ENCODE measurements at places on chromosomes 5 and 9. TPM values are rescaled to one million over a fixed set of nuclear protein-coding genes. Genes with fewer than 3 reads are reported as not detected.

GRCh38 chr5:153636670-153637451 is 146.4 kb downstream of the GRIA1 start:
- H3K36me3 ChIP-seq, result no peaks in the 10 kb centered on the region
- DNase-seq, result no peak
- H3K4me1 ChIP-seq, result no peaks in the 10 kb centered on the region

GRCh38 chr9:127172066-127172707 is 49.8 kb upstream of the ANGPTL2 start:
- H3K4me3 ChIP-seq, result no peak overlapping the region
- DNase-seq, result no peak
- no peaks in the 10 kb centered on the region for H3K36me3 ChIP-seq
- H3K27ac ChIP-seq, result no peak overlapping the region

- H3K4me3 ChIP-seq, result no peak overlapping the region
- peaks cover 99% of the 10 kb centered on the region for H3K27me3 ChIP-seq
- H3K4me1 ChIP-seq, result no peaks in the 10 kb centered on the region
- no peak overlapping the region for H3K27ac ChIP-seq
- DNase-seq, result no peak
Measured at GRCh38 chr5:139821806-139822552, 26.4 kb downstream of the PSD2 start.

DNA sequence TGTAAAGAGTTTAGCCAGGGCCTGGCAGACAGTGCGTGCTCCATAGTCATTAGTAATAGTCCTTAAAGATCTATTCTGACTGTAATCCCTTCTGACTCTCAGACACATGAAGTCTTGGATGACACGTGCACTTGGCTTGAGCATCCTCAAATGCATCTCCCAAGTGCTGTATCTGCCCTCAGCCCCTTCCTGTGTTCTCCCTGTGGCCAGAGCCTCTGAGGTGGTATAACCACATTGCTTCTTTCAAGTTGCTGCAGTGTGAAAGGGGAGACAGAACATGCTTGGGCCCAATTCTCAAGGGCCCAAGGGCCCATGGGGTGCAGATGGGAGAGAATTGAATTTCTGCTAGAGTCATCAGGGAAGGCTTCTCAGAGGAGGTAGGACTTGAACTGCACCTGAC is 30.1 kb upstream of the HAND1 start:
- H3K4me1 ChIP-seq, result no peaks in the 10 kb centered on the region
- DNase-seq, result no peak
- H3K36me3 ChIP-seq, result no peaks in the 10 kb centered on the region
- no peak overlapping the region for H3K27ac ChIP-seq

Gene SPINK7
- total RNA-seq, result not detected

DNA sequence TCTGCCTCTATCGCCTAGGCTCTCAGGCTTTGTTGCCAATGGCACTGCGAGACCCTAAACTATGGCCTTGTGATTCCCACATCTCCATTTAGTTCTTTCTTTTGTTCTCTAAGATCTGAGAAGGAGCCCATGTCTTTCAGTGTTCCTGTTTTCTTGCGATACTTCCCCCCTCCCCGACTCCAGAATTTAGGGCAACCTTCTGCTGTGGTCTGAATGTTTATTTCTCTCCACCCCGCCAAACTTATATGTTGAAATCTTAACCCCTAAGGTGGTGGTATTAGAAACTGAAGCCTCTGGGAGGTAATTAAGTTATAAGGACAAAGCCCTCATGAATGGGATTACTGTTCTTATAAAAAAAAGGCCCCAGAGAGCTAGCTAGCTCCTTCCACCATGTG is 6.4 kb downstream of the TMC1 start:
- H3K36me3 ChIP-seq, result no peaks in the 10 kb centered on the region
- H3K4me3 ChIP-seq, result peak overlapping the region; percentile 60
- peak; percentile 37 for DNase-seq
- peaks cover 70% of the 10 kb centered on the region for H3K4me1 ChIP-seq
- H3K27me3 ChIP-seq, result no peaks in the 10 kb centered on the region
- peak overlapping the region; percentile 96 for H3K27ac ChIP-seq

Gene IL5
- total RNA-seq, result not detected

DNA sequence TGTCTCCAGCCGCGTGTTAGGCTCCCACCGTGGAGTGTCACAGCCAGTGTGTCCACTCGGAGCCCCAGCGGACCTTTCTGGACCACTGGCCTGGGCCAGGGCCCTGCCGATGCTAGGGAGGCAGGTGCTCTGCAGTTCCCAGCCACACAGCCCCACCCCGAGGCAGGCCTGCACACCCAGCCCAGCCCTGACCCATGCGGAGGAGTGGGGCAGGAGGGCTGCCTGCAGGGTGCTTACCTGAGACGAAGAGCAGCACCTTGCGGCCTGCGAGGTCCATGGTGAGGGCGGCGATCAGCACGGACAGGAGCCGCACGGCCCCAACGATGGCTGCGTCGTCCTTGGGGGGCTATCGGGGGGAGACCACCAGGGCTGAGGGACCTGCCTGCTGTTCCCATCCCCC is 5.2 kb downstream of the SLC2A6 start:
- no peak overlapping the region for H3K4me3 ChIP-seq
- H3K4me1 ChIP-seq, result 0 out of 2 replicates have a peak, but pooled peaks cover 6% of the 10 kb centered on the region

DNA sequence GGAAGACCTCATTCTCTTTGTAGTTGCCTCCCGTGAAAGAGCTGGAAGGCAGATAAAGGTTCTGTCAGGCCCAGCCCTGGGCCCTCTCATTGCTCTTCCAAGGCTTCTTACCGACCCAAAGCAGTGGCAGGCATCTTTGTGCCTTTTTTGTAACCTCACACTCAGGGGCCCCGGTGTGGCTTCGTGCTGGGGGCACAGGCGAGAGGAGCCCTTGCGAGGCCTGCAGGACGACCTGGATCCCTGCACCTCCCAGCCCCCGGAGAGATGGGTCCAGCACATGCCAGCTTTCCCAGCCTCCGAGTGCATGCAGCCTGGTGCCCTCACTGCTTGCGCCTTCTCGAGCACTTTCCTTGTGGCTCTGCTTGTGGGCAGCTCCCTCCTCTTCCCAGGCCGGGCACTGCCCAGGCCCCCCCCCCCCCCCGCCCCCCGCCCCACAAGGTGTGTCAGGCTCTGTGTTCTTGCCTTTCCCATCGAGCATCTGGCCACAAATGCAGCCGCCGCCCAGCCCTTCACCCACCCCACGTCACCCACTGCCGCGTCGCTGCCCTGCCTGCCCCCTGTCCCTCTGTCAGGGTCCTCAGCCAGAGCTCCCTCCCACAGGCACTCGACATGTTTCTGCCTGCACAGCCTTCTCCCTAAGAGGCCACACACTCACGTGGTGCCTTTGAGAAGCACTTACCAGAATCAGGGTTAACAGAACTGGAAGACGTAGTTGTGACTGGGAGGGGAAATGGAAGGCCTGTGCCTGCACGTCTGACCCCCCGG is 63.7 kb upstream of the CACNA1B start:
- H3K4me3 ChIP-seq, result no peak overlapping the region
- no peaks in the 10 kb centered on the region for H3K36me3 ChIP-seq
- DNase-seq, result no peak
- H3K27ac ChIP-seq, result no peak overlapping the region
- no peaks in the 10 kb centered on the region for H3K4me1 ChIP-seq

- no peaks in the 10 kb centered on the region for H3K36me3 ChIP-seq
- no peak for DNase-seq
- H3K4me3 ChIP-seq, result no peak overlapping the region
- no peak overlapping the region for H3K27ac ChIP-seq
- H3K27me3 ChIP-seq, result no peaks in the 10 kb centered on the region
Measured at GRCh38 chr9:133803028-133803585, 65.0 kb upstream of the SARDH start.

- peaks cover 5% of the 10 kb centered on the region for H3K36me3 ChIP-seq
- no peaks in the 10 kb centered on the region for H3K27me3 ChIP-seq
- H3K4me1 ChIP-seq, result peaks cover 34% of the 10 kb centered on the region
- no peak for DNase-seq
Measured at GRCh38 chr9:94908583-94909249, 182.2 kb downstream of the AOPEP start.

DNA sequence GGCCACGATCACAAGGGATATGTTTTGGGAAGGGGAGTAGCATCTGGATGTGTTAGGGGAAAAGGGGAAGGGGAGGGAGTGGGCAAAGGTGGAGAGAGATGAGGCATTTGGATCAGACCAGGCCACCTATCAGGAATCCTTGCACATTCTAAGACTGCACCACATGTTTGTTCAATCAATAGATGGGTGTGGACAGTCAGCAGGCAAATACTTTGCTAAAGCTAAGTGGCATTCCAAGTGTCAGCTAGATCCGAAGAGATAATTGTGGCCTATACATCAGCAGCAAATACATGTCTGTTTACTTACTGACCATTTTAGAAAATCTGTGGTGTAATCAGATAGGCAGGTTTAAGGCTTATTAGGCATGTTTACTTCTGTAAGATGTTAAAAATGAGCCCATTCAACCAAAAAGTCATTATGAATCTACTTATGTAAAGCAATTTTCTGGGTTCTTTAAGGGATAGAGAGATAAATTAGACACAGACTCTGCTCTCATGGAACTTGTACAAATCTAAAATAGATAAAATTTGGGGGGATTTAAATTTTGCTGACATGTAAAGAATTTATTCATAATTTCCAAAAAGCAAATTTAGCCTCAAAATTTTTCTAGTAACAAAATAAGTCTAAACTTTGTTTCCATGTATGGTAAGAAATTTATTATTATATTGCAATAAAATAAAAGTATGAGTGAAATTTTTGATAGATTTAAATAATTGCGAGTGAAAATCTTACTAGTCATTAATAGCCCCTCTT is 107.3 kb downstream of the SNCAIP start:
- H3K27ac ChIP-seq, result no peak overlapping the region
- no peak overlapping the region for H3K4me3 ChIP-seq
- no peaks in the 10 kb centered on the region for H3K36me3 ChIP-seq
- no peaks in the 10 kb centered on the region for H3K4me1 ChIP-seq
- no peak for DNase-seq

- H3K36me3 ChIP-seq, result peaks cover 11% of the 10 kb centered on the region
- H3K27ac ChIP-seq, result no peak overlapping the region
- H3K4me3 ChIP-seq, result peak overlapping the region; percentile 52
- no peaks in the 10 kb centered on the region for H3K27me3 ChIP-seq
Measured at GRCh38 chr5:1521671-1522600, 1.8 kb downstream of the LPCAT1 start.

DNA sequence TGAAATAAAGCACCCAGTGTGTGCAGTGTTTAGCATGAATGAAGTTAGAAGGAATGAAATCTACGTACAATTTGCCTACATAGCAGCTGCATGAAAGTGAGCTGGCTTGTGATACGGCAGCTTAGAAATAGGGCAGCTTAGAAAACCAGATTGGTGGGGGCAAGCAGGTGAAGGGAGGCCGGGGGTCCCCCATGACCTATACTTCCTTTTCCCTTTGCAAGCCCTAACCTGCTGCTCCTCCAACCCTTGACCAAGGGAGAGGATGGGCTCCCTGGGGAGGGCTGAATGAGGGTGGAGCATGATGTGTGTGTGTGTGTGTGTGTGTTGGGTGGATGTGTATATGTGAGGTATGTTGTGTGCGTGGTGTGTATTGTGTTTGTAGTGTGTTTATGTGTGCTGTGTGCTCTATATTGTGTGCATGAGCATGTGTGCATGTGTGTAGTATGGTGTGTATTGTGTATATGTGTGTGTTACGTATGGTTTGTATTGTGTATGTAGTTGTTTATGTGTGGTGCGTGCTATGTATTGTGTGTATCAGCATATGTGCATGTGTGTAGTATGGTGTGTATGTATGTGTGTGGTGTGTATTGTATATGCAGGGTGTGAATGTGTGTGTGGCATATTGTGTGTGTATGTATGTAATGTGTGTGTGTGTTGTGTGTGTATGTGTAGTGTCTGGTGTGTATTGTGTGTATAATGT is 72.1 kb downstream of the TENT4A start:
- H3K36me3 ChIP-seq, result no peaks in the 10 kb centered on the region
- H3K4me1 ChIP-seq, result no peaks in the 10 kb centered on the region
- H3K4me3 ChIP-seq, result no peak overlapping the region
- DNase-seq, result no peak

GRCh38 chr9:129665389-129665775 is at the start of gene PRRX2:
TSS of gene PRRX2 (plus strand) at chr9:129665647. CDS start at chr9:129665868, 221 bp downstream.
- no peak within 1 kb of the TSS for H3K27ac ChIP-seq
- peaks cover 3% of the 10 kb centered on the region for H3K27me3 ChIP-seq
- no peaks in the 10 kb centered on the region for H3K36me3 ChIP-seq
- no peak for DNase-seq
- no peak within 1 kb of the TSS for H3K4me3 ChIP-seq

DNA sequence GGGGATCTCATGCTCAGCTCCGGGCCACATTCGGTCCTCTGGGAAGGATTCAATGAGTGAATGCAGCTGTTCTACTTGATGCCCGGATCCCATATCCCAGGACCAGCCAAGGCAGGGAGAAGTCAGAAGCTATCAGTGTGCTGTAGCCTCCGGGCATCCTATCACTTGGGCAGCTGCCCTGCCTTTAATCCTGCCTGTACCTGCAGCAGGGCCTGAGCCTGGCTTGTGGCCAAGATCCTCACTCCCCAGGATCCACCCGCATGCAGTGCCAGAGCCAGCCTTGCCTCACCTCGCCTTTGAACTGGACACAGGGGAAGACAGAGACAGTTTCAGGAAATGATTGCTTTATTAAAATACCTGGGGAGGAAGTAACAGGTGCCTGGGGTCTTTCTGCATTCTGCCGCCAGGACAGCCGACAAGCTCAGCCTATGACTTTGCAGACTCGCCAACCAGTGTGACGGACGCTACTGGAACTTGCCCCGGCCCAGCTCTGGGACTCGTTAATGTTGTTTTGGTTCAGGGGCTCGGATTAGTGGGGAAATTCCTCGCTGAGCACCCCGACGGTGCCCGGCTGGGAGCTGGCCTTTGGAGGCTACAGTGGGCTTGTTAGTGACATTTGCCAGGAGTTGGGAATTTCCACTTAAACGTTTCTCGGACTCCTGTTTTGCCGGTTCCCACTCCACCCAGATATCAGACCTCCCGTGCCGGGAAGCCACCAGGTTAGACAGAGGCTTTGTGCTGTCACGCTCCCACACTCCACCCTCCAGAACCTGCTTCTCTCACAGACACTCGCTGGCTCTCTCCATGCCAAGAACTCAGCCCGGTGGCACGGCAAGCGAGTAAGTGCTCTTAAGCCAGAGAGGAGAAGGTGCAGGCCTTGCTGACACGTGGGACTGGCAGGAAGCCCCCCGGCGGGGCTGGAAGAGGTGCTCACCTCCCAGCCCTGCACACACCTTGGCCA is 721 bp downstream of the PTGES start:
- peaks cover 63% of the 10 kb centered on the region for H3K4me1 ChIP-seq
- peak overlapping the region; percentile 85 for H3K4me3 ChIP-seq
- peak; percentile 94 for DNase-seq
- no peaks in the 10 kb centered on the region for H3K27me3 ChIP-seq

GRCh38 chr5:149370878-149371277 is 8.2 kb downstream of the IL17B start:
- no peak overlapping the region for H3K27ac ChIP-seq
- H3K4me3 ChIP-seq, result no peak overlapping the region
- DNase-seq, result no peak
- H3K36me3 ChIP-seq, result no peaks in the 10 kb centered on the region
- no peaks in the 10 kb centered on the region for H3K27me3 ChIP-seq
